ENCODE measurements at places on chromosomes 7 and 10. TPM values are rescaled to one million over a fixed set of nuclear protein-coding genes. Genes with fewer than 3 reads are reported as not detected.
A peak's percentile ranks its signal among the peaks of the same experiment; 100 is the strongest.

DNA sequence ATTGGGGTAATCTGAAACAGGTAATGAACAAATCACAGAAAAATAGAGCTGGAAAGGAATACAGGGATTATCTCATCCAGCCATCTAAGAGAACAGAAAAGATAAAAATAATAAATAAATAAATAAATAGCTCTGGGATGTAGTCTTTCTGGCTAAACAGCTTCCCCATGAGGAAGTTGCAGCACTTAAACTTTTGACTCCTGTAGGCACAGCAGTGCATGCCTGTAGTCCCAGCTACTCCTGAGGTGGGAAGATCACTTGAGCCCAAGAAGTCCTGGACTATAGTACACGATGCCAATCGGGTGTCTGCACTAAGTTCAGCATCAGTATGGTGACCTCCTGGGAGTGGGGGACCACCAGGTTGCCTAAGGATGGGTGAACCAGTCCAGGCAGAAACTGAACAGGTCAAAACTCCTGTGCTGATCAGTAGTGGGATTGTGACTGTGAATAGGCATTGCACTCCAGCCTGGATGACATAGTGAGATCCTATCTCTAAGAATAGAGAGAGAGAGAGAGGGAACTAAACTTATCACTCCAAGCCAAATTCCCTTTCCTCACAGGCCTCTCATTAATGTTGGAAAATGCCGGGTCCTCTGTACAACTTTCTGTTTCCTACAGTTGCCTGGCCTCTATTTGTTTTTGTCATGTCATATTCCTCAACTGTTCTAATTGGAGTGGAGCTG, 61.7 kb upstream of the CDK13 start:
- no peak for DNase-seq

DNA sequence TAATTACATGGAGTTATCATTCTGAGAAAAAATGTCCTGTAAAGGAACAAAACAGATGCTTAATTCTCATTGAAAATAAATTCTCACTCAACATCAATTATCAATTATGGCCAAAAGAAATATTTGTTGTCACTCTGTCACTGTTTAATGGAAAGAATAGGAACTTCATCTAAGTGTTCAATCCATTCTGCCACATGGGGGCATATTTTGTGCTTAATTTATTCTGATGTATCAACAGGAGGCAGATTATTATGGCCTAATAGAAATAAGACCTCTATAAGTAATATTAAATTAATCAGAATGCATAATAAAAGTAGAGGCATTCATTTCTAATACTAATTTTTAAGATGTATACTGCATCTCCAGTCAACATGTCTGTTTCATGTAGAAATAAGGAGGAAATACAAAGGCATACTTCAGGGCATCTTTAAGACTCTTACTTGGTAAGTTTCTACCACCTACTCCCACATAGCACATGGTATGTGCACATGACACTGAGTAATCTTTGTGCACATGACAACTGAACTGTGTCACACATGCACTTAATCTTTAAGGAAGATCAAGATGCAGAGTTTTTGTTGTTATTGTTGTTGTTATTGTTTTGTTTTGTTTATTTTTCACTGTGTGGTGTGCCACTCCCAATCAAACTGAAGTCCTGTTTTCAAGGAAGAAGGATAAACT, 420.4 kb upstream of the SEMA3A start:
- DNase-seq: no peak

DNA sequence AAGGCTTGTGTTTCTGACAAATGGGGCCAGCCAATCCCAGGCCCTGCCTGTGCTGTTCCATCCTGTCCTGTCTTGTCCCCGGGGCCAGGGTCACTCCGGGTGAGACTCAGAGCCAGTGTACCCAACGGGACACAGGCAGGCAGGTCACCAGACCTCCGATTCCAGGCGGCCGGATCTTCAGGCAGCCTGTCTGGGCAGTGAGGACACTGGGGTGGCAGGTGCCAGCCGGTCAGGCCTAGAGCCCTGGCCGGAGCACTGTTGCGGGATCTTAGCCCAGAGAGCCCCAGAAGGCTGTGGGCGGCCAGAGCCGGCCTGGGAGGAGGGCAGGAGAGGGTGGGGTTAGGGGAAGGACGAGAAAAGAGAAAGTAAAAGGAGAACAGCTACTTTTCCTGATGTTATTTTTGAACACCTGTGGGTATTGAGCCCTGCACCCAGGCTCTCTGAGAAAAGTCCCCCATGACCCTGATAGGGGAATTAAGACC, 134.3 kb upstream of the TNRC18 start:
- DNase-seq: no peak

- DNase-seq: peak; percentile 86
Measured at GRCh38 chr7:129607471-129608120, 3.9 kb upstream of the NRF1 start.

- DNase-seq: no peak
Measured at GRCh38 chr10:9069136-9069535, 1014.6 kb downstream of the GATA3 start.

The STX1A gene
- 8.9 TPM for total RNA-seq

The HTR5A gene
- total RNA-seq: not detected
